ENCODE measurements at places on chromosomes 6 and 20.
A peak's percentile ranks its signal among the peaks of the same experiment; 100 is the strongest.

DNA sequence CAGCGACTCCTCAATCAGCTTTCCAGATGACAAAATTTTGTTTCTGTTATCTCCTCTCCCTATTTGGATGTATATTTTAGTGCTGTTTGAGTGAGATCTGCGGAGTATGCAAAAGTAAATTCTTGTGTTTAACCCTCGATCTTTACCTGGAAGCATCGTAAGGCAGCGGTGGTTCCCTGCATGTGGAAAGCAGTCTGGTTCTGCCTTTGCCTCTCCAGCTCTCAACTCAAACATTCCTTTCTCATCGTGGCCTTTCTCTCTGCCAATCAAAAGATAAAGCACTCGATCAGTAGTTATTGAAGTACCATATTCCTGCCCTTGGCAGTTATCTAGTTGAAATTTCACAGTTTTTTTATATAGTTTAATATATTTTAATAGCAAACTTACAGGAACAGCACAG lies 44.0 kb upstream of the BTN3A2 start:
- DNase-seq: no peak

GRCh38 chr6:125307150-125307838 lies 5.5 kb upstream of the HDDC2 start:
- peak; percentile 26 for DNase-seq

GRCh38 chr6:100432136-100432535 lies 32.6 kb downstream of the SIM1 start:
- DNase-seq: no peak

- DNase-seq: no peak
These were observed 51.0 kb upstream of the ADGRF1 start for GRCh38 chr6:47093169-47093568.

DNA sequence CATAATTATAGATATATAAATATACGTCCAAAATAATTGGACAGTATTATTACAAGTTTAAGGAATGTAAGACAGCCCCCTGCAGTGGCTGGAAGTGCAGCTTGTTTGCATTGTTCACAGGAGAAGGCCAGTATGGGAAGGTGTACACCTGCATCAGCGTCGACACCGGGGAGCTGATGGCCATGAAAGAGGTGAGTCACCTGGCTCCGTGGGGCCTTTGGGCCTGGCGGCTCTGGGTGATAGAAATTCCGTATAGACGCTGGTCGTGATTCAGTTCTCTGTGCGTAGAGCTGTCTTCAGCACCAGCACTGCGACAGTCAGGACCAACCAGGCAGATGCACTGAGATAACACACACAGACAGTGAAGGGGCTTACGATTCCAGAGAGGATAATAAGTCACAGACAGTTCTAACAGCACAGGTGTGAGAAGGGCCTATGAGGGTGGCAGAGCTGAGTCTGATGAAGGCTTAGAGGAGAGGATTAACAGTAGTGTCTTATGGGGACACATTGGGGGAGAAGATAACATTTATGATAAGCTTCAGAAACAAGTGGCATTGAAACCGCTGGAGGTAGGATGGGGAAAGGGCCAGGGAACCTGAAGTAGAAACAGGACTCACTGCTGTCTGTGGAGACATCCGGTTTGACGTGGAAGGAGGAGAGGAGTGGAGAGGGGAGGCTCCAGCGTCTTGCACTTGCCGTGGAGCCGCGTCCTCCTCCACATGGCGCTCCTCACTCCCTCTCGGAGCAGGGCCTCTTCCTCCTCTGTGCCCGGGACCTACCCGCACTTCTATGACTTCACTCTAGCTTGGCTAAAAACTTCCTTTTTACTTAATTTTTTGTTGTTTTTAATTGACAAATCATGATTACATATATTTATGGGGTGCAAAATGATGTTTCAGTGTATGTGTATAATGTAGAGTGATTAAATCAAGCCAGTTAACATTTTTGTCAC lies 116.5 kb downstream of the MAP3K4 start:
- DNase-seq: peak; percentile 50

- DNase-seq: no peak
These were observed 235.4 kb downstream of the CDH4 start for GRCh38 chr20:61487346-61487996.

DNA sequence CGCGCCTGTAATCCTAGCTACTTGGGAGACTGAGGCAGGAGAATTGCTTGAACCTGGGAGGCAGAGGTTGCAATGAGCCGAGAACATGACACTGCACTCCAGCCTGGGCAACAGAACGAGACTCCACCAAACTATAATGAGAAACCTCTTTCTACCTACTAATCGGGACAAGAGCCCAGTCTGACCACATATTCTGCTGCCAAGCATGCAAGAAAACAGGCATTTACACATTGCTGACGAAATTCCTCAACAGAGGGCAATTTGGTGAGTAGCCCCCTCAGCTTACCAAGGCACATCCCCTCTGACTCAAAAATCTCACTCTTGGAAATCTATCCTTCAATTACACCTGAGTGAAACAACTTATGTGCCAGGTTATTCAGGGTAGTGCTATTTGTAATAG lies 81.2 kb downstream of the SLC23A2 start:
- DNase-seq: no peak

- no peak for DNase-seq
These were observed 13.8 kb downstream of the TREM1 start for GRCh38 chr6:41272591-41273240.

GRCh38 chr20:19887556-19888268 lies 129.4 kb upstream of the NAA20 start:
- no peak for DNase-seq
